Stimulated activated CD4-positive, alpha-beta T cell treated with anti-CD3 and anti-CD28 coated beads, Interleukin-1b, Interleukin-23, amount 100 ng/mL, for 1 hour (primary cell): ENCODE measurements at places on chromosomes 5 and 9.

- DNase-seq: no peak
These were observed 125.2 kb downstream of the GPBP1 start for GRCh38 chr5:57298985-57299491.

DNA sequence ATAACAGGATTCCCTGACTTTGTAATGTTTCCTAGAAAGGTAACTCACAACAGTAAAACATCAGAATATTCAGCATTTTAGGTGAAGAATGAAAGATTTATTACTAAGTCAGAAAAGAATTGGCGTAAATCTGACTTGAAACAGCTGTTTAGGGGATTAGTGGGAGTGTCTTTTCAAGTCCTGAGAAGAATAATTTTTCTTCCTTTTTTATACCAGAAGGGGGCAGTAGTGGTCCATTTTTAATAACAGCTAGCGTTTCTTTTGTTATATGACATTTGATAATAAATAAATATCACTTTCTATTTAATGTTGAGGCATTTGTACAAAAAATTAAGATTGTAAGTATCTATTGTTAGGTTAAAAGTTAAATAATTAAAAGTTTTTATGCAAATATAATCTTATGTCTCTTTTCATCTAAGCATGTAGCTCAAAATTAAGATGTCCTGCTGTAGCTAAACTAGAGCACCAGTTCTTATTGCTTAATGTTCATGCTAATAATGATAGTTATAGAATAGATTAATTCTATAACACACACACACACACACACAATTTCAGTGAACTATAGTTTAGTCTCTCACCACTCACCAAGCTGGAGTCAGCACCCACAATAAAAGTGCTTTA, 258.7 kb upstream of the ARRDC3 start:
- DNase-seq: no peak

GRCh38 chr9:21833090-21833801, 30.8 kb downstream of the MTAP start:
- DNase-seq: no peak

DNA sequence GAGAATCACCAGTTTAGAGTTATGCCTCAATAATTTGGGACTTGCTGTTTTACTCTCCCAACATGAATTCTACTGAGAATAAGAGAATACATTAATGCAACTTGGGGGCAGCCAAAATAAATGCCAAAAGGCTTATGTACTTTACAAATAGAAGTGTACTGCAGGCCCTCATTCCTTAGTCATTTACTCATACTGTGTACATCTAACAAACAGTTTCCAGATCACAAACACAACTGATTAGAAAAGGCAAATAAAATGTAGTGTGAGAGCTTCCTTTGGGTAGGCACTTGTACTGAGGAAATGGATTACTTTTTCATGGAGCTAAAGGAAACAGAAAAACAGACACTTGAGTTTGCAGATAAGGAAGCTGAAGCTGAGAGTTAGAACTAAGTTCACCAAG, 12.6 kb downstream of the ANKDD1B start:
- DNase-seq: no peak

- DNase-seq: no peak
These were observed 315.0 kb upstream of the TLE4 start for GRCh38 chr9:79256691-79257213.
